ENCODE measurements at places on chromosomes 5 and 9.

GRCh38 chr5:63878788-63879187, 83.5 kb downstream of the HTR1A start:
- no peak for DNase-seq

DNA sequence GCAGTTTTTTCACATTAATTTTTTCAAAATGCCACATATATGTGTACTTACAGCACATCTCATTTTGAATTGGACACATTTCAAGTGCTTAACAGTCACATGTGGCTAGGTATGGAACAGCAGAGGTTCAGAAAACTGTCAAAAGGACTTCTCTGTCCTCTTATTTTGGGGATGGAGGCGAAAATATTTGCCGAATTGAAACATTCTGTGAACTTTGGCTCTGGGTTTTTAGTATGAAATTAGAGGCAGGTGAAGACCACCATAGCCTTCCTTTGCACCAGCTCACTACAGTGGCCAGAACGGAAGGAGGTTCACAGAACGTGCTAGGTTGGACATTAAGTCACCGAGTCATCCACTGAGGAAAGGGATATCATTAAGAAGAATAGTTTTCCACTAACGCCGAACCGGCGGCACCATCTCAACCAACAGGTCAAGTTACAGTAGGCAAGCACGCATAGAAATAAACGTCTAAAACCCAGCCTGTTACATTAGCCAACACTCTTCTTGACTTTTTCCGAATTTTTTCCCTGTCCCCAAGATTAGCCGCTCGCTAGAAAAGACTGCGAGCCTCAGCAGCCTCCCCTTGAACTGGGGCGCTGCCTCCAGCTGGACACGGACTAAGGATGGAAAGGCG, 1.8 kb upstream of the TLE4 start:
- no peak for DNase-seq

- no peak for DNase-seq
These were observed 134.9 kb downstream of the RGS3 start for GRCh38 chr9:113598451-113598850.

DNA sequence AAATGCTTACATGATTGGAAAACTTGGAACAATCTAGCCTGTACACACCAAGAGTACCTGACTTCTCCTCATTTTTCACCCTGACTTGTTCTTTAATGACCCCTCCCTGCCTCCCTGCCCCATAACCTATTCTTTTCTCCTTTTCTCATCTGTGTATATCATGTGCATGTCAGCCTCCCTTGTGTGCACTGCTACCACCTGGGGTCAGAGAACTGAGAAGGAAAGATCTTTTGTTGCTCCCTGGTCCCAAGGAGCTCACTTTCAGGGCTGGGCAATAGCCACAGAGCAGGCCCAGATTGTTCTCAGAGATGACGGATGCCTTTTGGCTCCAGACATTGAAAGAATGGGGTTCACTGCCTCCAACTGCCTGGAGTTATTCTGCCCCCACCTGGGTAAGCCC, 5.1 kb downstream of the MAP1B start:
- no peak for DNase-seq

DNA sequence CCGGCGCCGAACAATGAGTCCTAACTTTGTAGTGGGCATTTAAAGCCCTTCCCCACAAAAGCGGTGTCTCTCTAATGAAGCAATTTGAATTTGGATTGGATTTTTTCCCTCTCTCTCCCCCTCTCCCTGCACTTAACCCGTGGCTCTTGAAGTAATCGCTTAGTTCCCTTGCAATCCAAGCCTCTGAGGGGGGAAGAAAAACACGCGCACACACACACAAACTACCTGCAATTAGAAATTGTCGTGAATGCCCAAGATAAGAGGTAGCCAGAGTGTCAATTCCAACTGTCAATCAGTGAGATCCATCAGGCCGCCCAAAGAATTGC, 1.2 kb downstream of the LHX6 start:
- DNase-seq, result no peak

- peak; percentile 53 for DNase-seq
These were observed 1.6 kb upstream of the SPZ1 start for GRCh38 chr5:80318212-80318611.

GRCh38 chr9:137015976-137016375, 12.1 kb downstream of the ABCA2 start:
- DNase-seq, result no peak

GRCh38 chr5:111836426-111836825, 79.4 kb upstream of the NREP start:
- no peak for DNase-seq

- DNase-seq, result no peak
These were observed 108.6 kb upstream of the IRX2 start for GRCh38 chr5:2860101-2860500.

- DNase-seq, result no peak
These were observed 58.1 kb downstream of the TMEM252 start for GRCh38 chr9:68482548-68482947.

- no peak for DNase-seq
These were observed 26.7 kb downstream of the BDP1 start for GRCh38 chr5:71482132-71482531.

DNA sequence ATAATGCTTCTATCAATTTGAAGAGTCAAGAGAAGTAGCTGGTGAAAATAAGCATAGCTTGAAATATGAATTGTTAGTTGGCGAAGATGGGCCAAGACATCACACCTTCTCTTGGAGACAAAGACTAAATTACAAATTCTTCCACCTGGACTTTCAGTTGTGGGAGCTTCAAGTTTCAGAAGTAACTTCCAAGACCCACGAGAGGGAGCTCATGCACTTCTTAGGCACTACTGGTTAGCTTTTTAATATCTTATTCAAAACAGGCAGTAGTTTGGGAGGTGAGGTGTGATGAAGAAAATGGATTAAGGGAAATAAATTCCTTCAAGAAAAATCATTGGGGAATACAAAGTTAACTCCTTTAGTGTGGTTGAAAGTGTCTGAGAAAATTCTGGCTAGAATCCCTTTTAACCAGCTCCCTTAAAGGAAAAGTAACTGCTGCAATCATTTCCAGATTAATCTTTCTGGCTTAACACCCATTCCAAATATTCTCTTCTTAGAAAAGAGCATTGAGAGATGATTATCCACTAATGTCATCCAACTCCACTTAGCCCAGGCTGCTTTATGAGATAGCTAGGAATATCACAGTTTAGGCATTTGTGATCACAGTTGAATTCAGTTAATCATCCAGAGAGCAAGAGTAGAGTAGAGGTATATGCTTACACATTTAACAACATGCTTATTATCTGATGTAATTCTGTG, 139.5 kb upstream of the DMRTA1 start:
- peak; percentile 36 for DNase-seq

DNA sequence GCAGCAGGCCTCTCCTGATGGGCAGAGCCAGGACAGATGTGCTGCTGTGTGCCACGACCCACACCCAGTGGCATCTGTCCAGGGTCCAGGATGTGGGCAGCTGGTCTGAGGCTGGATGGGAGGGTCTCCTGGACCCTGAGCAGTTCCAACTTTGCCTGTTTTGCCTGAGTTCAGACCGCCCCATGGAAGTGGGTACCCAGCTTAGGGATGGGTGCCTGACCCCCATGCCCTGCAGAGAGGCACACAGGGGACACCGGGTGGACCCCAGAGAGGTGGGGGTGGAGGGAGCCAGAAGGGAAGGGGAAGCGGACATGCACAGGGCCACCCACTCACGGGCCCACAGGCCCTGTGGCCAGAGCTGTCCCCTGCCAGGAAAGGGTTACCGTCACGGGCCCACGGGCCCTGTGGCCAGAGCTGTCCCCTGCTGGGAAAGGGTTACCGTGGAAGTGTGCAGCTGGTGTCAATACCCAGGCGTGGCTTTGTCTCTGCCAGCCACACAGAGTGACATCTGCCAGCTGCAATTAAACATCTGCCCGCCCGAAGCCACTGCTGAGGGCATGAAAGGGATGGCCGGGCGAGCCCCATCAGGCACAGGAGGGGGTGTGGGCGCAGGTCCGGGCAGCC, 50.0 kb downstream of the NACC2 start:
- no peak for DNase-seq

GRCh38 chr5:2532809-2533208, 218.7 kb downstream of the IRX2 start:
- DNase-seq, result no peak

- DNase-seq, result no peak
These were observed 18.3 kb upstream of the FCHO2 start for GRCh38 chr5:72937517-72938061.

- DNase-seq, result no peak
These were observed 199.9 kb upstream of the CDKN2B start for GRCh38 chr9:22208846-22209585.

- DNase-seq, result no peak
These were observed 311.2 kb downstream of the KCTD16 start for GRCh38 chr5:144481861-144482260.

GRCh38 chr5:154248691-154249090, 58.2 kb downstream of the GALNT10 start:
- DNase-seq, result no peak

- no peak for DNase-seq
These were observed 149.7 kb downstream of the TRPM3 start for GRCh38 chr9:70971723-70972122.

GRCh38 chr5:152717393-152717792, 312.3 kb upstream of the NMUR2 start:
- DNase-seq, result no peak

- no peak for DNase-seq
These were observed 138.9 kb downstream of the C9orf50 start for GRCh38 chr9:129481810-129482511.

- DNase-seq, result no peak
These were observed 22.3 kb downstream of the CTXN3 start for GRCh38 chr5:127671218-127671617.

DNA sequence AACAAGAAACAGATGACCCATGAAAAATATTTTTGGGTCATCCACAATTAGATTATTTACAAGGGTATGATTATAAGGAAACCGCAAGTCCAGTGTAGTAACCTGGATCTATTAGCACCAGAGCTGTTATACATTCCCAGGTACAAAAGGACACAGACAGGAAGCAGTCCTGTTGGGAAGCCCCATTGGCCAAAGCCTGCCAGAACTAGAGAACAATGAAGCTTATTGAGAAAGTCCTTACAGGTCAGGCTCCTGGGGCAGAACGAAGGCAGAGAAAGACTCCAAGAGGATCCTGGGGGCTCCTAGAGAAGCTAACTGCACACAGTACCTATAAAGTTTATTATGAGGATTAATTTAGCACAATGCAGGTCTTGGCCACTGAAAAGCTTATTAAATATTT, 169.9 kb downstream of the PARP8 start:
- no peak for DNase-seq

- no peak for DNase-seq
These were observed 96.7 kb downstream of the SUSD1 start for GRCh38 chr9:112078432-112078831.

GRCh38 chr9:133758228-133758627, 20.1 kb upstream of the SARDH start:
- no peak for DNase-seq

DNA sequence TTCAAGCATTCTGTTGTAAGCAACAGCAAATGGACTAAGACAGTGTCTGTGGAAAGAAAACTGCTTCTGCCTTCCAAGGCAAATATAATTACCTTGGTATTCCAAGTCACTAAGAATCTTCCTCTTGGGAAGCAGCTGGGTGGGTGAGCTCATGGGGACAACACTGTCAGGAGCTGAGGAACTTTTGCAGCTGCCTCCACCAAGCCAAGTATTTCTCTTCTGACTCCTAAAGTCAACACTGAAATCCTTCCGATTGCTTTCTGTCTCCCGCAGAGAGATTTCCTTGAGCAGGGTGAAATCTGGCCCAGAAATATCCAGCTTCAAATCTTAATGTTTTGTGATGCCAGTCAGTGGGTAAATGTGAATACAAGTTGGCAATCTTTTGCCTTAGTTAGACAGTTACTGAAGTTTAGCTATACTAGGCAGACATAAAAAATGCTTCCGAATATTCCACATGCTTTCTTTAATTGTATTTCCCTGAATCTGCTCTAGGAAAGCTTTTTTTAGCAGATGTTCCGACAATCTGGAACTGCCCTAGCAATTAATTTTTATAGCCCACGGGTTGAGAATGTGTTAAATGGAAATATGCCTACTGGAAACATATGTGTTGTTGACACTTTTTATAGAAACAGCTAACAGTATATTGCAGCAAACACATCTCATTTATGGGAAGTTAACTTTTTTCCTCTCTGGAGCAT, 369.9 kb upstream of the DAB2 start:
- DNase-seq, result peak; percentile 27

DNA sequence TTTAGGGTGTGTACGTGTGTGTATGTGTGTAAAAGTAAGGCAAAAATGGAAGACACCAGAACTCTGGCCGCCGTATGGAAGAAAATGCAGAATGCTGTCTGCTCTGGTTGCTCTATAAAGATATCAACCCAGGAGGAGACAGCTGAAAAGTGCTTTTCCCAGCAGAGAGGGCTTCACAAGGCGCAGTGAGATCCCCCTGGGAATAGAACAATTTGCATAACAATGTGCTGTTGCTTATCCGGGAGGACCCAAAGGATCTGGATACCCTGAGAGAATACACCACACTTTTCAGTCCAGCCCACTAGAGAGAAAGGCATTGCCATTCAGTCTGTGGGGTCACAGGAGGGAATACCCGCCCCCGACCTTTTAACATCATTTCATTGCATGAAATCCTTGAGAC, 230.6 kb downstream of the EBF1 start:
- DNase-seq, result no peak

DNA sequence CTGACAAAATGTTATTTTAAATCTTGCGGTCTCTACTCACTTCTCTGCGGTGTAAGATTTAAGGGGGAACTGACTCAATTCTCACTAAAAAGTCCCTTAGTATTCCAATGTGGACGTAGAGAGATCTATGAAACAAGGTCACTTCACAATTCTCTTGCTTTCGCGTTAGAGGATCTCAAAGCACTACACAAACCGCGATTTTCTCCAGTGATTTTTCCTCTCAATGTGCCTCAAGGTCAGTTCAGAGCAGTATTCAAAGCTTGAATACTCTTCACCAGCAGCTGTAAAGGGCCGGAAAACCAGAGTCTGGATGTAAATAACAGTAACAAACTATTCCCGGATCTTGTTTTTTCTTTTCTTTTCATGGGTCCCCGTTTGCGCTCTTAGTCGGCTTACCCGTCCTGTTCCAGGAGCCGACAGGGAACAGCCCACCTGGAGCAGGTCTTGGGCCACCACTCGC, 128.2 kb downstream of the TMEM161B start:
- DNase-seq, result no peak

DNA sequence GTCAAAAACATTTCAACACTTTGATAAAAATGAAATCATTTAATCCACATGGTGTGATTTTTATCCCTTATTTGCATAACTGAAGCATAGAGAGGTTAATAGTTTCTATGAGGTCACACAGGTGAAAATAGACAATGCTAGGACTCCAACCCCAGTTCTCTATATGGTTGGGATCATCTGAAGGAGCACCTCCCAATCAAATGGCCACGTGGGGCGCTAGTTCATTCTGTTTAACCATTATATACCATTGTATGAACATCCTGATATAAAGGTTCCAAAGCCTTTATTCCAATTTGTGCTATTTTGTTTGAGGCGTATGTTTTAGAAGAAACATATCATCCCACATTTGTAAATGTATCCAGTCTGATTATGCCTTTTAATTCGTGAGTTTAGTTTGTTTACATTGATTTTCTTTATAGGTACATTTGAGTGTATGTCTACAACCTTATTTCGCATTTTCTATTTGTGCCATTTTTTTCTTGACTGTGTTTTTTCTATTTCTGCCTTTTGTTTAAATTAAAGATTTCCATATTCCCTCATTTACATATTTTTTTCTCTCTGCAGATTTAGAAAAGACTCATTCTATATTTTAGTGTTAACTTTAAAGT, 1092.0 kb downstream of the MAT2B start:
- DNase-seq, result no peak

All from renal pelvis (tissue), 12 donors.